Aorta (tissue), 5 donors: ENCODE measurements at places on chromosomes 2 and 18. TPM values are rescaled to one million over a fixed set of nuclear protein-coding genes. Genes with fewer than 3 reads are reported as not detected.

Gene USP40
- 52.6 TPM for total RNA-seq

Gene SPEG
- 453 TPM for total RNA-seq

Gene CYBRD1
- 200 TPM for total RNA-seq

Gene ACVR2A
- 11.5 TPM for total RNA-seq

Gene SATB2
- total RNA-seq: 9.9 TPM

Gene C2orf74
- 19.1 TPM for total RNA-seq

Gene SH2D6
- total RNA-seq: not detected
